ENCODE measurements at places on chromosomes 1 and 21.

GRCh38 chr1:2303016-2303775 lies 75.1 kb downstream of the SKI start:
- DNase-seq: no peak

- DNase-seq: no peak
These were observed 49.6 kb downstream of the ST6GALNAC3 start for GRCh38 chr1:76124196-76124595.

- DNase-seq: no peak
These were observed 22.3 kb downstream of the CDC42 start for GRCh38 chr1:22074803-22075202.

- DNase-seq: no peak
These were observed 29.3 kb downstream of the NUP133 start for GRCh38 chr1:229478852-229479251.

DNA sequence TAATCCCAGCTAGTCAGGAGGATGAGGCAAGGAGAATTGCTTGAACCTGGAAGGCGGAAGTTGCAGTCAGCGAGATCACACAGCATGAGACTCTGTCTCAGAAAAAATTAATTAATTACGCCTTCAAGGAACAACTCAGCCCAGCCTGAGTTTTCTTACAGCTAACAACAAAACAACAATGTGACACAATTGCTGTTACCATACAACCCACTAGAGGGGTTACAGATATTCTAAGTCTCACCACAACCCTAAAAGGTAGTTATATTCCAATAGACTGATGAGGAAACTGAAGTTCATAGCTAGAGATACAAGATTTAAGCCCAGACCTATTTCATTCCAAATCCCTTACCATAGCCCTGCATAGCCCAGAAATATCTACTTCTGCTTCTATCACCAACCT lies 2.9 kb upstream of the LRRC8C start:
- DNase-seq: no peak

DNA sequence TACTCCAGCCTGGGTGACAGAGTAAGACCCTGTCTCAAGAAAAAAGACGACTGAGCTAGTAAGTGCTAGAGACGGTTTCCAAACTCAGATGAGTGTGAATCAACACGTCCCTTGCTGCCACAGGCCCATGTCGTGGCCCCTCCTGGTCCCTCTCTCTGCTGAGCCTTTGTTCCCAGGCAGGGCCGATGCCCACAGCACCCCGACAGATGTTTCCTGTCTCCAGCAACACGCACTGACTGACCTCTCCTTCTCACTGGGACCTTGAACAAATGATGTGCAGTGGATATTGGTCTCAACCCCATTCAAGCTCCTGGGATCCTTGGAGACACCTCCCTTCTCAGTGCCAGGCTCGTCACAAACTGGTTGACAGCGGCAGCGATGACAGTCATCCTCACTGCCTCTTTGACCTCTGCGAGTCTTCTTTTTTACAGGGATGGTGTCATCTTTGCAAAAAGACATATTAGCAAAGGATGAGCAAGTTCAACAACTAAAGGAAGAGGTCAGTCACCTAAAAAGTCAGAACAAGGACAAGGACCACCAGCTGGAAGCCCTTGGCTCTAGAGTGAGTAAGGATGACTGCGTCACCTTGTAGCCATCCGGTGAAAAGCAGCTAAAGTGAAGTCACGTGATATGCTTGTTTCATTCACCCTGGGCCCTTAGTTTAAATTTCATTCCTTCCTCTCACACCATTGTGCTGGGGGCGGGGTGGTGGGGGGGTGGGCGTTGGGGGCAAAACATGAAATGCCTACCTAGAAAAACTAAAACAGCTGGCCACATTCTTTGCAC lies 65.8 kb downstream of the FHAD1 start:
- no peak for DNase-seq

DNA sequence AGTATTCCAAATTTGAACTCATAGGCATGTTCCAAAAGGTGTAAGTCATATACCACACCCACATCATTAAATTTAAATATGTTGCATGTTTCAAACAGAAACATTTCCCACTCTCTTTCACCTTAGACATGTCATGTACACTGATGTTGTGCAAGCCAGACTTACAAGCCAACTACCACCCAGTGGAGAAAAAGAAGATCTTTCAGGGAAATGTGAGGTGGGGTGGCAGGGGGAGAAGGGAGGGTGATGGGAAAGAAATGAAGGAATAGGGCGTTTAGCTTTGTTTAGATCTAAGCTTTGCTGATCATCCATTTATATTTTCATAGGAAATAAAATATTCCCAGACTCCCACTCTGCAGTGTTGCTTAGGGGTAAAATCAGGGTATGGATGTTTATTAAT lies 1.6 kb downstream of the NEGR1 start:
- no peak for DNase-seq

DNA sequence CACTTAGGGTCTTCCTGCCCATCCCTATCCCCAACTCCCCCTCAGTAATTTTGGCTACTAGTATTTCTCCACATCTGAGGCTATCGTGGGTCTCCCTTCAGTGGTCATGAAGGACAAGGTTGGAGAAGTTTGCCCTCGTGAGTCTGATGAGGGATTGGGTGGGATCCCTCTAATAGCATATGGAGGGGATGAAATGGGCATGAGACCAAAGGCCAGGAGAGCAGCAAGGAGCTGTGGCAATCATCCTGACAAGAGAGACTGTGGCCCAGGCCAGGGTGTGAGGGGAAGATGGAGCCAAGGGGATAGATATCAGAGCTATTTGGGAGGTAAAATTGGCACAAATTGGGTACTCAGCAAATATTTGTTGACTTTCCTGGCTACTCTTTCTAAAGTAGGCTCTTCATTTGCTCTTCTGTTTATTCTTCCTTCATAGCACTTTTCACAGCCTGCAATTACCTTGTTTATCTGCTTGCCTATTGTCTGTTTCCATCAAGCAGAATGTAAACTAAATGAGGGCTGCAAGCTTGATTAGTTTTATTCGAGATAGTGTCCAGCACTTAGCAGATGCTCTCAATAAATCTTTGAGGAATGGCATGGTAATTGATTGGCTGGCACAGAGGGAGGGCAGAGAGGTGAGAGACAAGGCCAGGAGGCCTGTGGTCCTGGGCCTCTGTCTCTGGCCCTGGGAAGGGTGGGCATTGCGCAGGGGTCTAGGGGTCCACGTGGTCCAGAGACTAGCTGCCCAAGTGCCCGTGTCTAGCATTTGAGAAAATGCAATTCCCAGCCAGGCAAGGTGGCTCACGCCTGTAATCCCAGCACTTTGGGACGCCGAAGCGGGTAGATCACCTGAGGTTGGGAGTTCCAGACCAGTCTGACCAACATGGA lies 1.5 kb upstream of the PLK3 start:
- no peak for DNase-seq

DNA sequence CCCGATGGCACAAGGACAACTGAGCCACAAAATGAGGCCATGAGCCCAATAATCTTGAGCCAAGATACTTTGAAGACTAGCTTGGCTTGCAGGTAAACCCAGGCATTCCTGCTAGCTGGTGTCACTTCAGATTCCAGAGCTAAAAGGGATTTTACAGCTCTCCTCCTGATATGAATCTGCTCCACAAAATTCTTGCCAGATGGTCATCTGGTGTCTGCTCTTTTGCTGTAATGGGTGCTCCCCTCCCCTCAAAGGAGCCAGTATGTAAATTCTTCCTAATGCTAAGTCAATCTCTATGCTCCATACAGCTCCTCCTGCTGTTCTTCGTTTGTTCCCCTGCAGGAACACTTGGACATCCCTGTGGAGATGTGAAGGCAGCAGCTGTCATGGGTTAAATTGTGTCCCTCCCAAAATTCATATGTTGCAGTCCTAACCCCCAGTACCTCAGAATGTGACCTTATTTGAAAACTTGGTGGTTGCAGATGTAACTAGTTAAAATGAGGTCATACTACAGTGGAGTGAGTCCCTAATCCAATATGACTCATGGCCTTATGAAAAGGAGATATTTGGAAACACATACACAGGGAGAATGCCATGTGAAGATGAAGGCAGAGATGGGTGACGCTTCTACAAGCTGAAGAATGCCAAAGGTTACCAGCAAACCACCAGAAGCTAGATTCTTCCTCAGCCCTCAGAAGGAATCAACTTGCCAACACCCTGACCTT lies 180.6 kb upstream of the PALMD start:
- no peak for DNase-seq

DNA sequence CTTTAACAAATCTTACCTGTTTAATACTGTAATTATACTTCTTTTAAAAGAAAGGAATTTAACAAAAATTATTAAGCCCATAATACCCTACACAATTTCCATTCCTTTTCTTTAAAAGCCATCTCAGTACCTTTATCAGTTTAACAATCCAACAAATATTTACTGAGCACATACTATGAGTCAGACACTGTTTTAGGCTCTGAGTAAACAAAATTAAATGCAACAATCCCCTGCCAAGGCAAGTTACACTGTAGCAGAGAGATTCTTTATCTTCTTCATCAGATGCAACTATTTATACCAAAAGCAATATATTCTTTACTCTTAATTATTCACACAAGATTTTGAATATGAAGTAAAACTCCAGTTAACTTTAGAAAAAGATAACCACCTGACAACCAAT lies 12.0 kb downstream of the DENND1B start:
- no peak for DNase-seq

GRCh38 chr21:34020005-34020847 lies 53.2 kb upstream of the MRPS6 start:
- no peak for DNase-seq

DNA sequence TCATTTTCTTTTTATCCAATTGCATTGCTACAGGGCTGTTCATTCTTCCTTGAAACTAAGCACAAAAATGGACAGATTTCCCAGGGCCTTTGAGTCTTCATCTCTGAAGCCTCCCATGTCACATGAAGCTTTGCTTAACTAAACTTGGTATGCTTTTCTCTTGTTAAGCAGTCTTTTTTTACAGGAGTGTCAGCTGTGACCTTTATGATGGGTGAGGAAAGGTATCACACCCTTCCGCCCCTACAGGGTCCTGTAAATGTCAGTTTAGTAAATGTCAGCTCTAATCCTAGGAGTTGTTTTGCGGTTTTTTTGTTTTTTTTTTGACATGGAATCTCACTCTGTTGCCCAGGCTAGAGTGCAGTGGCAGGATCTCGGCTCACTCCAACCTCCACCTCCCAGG lies 2.6 kb upstream of the AGTRAP start:
- no peak for DNase-seq

DNA sequence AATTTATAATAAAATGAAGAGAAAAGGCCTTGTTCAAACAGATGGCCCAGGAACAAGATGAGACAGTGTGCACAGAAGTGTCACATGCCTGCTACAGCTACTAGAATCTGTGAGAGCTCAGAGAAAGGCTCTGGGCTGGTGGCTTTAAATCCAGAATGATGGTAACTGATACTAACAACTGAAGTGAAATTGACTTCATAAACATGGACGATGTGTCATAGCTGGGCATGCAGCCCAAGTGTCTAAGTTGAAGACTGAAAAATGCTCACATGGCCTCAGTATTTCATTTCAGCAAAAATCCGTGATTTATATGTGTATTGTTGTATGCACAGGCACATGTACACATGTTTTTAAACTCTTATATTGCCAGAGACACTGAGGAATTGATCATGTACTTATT lies 208.3 kb upstream of the RUNX1 start:
- DNase-seq: no peak

DNA sequence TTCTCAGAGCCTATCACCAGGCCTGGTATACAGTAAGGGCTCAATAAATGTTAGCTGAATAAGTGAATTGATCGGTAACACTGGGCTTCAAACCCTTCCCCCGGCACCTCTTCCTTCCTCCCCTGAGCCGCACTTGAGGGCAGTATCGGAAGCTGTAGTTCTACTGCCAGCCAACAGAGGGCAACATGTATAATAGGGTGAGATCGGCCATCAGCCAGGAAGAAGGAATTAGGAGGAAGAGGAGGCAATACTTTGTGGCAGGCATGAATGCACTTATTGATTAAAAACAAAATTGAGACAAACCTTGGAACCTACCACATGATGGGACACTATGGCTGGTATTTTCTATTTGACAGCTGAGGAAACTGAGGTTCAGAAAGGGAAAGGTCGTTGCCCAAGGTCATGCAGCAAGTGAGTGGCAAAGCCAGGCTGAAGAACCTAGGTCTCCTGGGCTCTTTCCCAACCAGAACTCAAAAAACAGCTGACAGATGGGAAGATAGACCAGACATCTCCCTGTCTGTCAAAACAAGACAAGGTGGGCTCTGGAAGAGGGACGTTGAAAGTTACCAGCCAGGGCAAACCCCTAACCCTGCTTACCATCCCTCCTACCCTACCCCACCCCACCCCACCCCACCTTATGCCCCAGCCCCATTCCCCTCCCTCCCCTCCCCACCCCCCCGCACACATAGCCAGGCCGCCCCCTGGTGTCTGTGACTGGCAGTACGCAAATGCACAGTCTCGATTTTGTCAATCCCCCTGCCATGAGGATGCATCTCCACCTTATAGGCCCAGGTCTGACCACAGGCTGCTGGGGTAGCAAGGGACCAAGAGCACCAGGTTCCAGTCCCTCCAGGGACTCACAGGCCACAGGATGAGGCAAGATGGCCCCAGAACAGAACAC lies 107.3 kb upstream of the RUNX3 start:
- DNase-seq: peak; percentile 47

Measured in T-helper 1 cell (primary cell).